Dermis blood vessel endothelial cell (primary cell): ENCODE measurements at places on chromosomes 16 and 17.

DNA sequence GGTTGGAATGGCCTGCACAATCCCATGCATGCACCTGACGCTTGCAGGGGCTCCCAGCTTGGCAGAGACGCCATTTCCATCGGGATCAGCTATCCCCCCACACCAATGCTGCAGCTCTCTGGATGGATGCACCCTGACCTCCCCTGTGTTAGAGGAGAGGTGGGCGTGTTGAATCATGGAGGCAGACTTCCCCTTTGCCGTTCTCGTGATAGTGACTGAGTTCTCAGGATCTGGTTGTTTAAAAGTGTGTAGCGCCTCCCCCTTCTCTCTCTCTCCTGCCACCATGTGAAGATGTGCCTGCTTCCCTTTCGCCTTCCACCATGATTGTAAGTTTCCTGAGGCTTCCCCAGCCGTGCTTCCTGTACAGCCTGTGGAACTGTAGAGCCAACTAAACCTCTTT is 17.8 kb upstream of the KCNH6 start:
- no peak for DNase-seq

DNA sequence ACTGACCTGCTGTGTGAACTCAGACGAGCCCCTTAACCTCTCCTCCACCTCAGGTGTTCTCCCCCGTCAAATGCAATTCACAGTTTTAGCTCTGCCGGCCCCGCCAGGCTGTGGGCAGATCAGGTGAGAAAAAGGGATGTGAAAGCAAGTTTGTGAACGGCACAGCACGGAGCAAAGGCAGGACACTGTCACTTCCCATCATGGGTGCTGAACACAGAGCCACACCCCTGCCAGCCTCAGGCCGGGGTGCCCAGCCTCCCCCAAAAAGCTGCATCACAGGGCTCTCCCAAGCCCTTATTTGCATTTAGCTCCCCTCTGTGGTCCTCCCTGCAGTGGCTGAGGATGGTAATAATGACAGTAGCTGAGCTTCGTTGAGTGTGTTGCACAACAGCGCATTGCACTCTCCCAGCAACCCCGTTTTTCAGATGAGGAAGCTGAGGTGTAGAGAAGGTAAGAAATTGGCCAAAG is 88.8 kb upstream of the TNRC6C start:
- no peak for DNase-seq

DNA sequence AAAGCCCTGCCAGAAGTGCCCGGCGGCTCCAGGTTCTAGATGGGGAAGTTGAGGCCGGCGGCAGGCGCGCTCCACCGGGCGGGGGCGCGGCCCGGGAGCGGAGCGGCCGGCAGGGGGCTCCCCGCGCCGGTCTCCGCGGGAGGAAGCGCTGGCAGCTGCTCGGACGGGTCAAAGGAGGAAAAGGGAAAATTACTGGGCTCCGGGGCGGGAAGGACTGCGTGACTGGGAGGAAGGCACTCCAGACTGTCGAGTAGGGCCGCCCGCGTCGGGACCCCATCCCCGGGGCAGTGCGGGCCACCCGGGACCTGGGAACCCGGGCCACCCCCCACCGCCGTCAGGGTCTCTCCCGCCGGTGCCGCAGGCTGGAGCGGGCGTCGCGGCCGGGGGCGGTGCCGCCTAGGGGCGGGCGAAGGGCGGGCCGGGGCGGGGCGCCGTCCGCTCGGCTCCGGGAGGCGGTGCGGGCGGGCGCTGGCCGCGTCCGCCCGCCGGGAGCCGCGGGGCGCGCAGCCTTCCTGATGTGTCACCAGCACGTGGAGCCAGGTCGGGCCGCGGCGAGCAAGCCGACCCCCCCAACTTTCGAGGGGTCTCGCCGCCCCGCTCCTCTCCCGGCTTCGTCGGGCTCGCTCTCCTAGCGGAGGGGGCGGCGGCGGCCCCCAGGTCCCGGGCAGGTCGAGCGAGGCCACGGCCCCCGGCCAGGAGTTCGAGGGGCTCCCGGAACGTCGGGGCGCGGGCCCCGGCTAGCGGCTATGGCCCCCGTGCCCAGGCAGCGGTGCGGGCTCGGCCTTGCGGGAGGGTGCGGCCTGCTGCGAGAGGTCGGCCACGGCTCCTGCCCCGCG is 167.5 kb downstream of the RAB11FIP4 start:
- peak; percentile 87 for DNase-seq

DNA sequence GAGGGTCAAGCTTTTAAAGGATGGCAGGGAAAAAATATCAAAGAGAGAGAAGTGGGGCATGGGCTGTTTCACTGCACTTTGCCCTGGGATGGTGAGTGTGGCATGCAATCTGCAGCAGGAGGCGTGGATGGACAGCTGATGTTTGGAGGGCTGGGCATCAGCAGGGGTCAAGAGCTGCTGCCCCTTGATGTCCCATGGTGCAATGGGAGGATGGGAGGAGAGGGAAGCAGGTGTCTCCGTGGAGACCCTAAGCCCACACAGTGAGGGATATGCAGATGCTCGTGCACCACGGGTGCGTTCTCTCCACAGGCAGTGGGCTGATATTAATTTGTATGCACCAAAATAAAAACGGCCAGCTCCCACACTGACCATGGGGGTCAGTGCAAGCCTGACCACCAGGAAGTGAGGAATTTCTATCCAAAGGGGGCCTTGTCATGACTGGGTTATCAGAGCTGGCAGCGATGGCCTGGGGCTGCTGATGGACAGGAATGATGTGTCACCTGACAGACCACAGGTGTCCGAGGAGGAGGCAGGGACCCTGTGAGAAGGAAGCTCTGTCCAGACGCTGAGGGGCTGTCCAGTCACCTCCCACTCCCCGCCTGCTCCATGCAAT is 183.6 kb downstream of the IRF8 start:
- DNase-seq, result no peak

DNA sequence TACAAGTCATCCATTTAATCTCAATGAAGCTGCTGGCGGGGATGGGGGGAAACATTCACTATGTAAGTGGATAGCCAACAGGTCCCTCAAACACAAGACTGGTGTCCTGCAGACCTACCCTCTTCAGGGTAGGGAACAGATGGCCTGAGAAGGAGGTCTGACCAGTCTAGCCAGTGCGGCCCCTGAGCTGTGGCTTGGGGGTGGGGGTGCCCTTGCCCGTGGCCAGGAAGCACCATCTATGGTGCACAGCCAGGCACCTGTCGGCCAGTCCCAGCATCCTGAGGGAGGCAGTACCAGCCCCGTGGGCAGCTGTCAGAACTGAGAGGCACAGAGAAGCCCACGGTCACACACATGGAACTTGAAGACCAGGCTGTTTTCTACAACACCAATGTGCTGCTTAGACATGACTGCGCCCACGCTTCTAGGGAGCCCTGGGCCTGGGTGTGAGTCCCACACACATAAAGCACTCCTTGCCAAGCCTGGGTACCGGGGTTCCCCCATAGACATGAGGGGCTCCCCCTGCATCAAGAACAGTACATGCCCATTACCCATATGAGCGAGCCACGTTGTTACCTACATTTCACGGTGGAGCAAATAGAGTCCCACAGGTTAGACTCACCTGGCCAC is 40.9 kb downstream of the RMI2 start:
- DNase-seq, result no peak

GRCh38 chr17:8479431-8479947 is 43.8 kb downstream of the NDEL1 start:
- no peak for DNase-seq

GRCh38 chr17:7750321-7750821 is 32.8 kb downstream of the DNAH2 start:
- peak; percentile 20 for DNase-seq

GRCh38 chr17:80138856-80139426 is 8.0 kb downstream of the EIF4A3 start:
- no peak for DNase-seq

DNA sequence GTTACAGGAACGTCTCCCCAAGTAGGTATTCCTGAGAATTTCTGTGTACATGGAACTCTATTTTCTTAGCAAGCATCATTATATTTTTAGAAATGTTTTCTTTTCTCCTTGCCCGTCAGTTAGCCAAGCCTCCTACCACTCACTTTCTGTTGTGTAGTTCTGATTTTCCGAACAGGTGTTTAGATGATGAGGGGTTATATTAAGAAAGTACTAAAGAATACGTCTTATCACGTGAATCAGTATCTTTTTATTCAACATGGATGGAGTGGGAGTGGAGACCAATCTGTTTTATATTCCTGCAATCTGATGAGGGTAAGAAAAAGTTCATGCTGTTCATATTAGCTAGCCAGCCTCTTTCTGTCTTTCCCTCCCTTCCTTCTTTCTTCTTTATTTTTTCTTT is 29.4 kb downstream of the MSI2 start:
- no peak for DNase-seq

GRCh38 chr16:86073763-86074493 is 175.0 kb downstream of the IRF8 start:
- DNase-seq, result no peak

- DNase-seq, result no peak
Observed at GRCh38 chr16:14682121-14682520, 12.0 kb downstream of the PLA2G10 start.

DNA sequence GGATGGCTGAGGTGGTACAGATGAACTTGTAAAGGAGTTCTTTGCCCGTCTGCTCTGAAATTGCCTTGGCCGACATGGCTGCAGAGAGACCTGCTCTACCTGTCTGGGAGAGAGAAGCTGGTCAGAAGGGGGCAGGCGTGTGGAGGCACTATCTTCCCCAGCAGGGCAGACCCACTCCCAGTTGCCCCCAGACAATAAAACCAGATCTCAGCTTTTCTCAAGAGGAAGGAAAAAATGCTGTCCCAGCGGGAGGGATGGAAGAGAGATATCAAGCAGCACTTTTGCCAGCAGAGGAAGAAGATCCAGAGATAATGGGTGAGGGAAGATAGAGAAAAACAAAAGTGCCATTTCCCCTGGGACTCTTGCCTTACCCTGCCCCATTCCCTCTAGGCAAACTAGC is 5.0 kb downstream of the ACLY start:
- DNase-seq, result no peak

GRCh38 chr17:82684228-82684841 is 14.2 kb downstream of the RAB40B start:
- no peak for DNase-seq

DNA sequence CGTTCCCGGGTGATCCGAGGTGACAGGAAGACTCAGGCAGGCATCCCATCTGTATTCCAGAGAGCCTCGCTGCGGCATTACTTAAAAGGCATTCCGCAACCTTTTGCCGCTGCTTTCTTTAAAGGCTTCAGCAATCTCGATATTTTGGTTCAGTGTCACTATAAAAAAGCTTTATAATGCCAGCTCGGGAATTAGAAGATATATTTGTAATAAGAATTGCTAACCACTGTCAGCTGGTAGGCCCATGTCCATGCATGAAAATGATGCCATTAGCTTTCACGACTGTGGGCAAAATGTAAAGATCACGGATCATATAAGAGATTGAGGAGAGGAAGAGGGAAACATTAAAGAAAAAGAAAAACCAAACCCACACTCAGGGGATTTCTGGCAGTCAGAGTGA is 578.6 kb upstream of the CDH5 start:
- DNase-seq, result no peak

DNA sequence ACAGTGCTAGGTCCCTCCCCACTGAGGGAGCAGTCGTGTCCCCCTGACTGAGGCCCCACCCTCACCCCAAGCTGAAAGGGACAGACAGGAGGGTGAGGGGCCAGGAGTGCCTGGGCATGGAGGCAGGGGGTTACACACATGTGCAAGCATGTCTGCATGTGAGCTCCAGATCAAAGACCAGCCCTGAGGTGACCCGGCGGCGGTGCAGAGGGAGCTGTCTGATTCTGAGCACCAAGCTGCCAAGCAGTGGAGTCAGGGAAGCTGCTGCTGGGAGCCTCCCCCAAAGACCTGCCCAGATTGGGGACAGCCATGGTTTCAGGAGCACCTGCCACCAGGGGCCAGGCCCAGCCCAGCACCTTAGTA is 5.5 kb downstream of the DLX3 start:
- no peak for DNase-seq

DNA sequence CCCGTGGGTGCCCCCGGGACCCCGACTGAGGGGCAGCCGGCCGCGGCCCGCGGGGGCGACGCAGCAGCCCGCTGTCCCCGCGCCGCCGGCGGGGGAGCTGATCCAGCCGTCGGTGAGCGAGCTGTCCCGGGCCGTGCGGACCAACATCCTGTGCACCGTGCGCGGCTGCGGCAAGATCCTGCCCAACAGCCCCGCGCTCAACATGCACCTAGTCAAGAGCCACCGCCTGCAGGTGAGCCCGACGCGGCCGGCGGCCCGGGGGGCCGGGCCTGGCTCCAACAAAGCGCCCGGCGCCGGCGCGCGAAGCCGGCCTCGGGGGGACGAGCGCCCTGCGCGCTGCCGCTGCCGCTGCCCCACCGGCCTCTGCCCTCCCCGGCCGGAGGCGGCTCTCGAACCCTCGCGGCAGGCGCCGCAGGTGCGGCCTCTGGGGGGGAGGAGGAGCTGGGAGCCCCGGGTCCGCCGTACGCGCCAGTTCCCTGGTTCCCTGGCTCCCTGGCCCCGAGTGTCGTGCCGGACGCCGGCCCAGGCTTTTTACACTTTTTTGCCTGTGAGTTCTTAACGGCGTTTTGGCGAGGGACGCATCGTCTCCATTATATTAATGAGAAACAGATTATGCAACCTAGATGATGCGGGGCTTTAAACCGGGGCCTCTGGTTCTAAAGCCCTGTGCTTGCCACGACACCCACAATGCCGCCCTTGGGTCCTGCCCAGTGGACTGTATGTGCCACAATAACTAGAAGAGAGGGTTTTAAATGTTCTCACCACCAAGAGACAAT is 521 bp downstream of the ATMIN start:
- peak; percentile 52 for DNase-seq

DNA sequence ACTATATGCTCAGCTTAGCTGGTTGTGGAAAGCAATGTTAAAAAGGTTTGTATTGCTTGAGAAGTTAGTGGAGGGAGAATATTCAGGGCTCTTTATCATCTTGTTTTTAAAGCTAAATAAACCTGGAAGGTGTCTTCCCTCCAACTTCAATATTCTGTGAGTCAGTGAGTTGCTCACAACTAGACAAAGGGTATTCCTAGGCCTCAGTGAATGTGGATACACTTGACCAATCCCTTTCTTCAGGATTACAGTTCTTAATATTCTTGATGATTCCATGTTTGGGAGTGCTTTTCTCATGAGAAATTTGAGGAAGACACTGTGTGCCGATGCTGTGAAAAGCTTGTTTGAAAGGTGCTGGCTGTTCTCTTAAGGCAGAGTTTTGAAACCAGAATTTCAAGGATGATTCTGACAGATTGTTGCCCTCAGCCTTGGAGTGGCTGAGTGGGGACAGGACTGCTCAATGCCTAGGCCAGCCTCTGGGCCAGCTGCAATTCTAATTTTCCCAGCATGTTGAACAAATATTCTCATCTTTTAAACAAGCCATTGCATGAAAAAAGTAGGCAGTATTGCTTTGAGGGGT is 30.1 kb downstream of the MAP2K4 start:
- DNase-seq, result no peak
